Fibroblast of villous mesenchyme (primary cell): ENCODE measurements at places on chromosomes 1 and 21. TPM values are rescaled to one million over a fixed set of nuclear protein-coding genes. Genes with fewer than 3 reads are reported as not detected.

- no peak for DNase-seq
These were observed 42.6 kb upstream of the RALGPS2 start for GRCh38 chr1:178682429-178682828.

GRCh38 chr1:15064217-15064929, 89.2 kb upstream of the TMEM51 start:
- DNase-seq = no peak

- no peak for DNase-seq
These were observed 77.5 kb upstream of the PLD5 start for GRCh38 chr1:242602001-242602400.

GRCh38 chr1:27136236-27136551, 18.7 kb downstream of the SLC9A1 start:
- DNase-seq = no peak

DNA sequence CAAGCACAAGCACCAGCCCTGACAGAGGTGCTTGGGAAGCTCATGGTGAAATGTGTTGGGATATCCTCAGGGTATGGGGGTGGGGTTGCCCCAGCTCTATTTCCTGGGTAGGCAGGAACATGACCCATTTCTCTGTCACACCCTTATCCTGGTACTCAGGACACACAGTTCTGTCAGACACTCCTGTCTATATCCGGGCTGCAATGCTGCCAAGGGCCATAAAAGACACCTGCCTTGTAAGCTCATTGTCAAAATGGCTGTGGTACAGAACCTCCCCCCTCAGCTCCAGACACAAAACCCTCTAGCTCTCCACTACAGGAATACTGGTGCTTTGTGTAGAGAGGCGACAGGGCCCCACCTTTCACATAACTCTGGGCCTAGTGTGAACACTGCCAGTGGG, 636.7 kb downstream of the PLA2G4A start:
- DNase-seq = no peak

DNA sequence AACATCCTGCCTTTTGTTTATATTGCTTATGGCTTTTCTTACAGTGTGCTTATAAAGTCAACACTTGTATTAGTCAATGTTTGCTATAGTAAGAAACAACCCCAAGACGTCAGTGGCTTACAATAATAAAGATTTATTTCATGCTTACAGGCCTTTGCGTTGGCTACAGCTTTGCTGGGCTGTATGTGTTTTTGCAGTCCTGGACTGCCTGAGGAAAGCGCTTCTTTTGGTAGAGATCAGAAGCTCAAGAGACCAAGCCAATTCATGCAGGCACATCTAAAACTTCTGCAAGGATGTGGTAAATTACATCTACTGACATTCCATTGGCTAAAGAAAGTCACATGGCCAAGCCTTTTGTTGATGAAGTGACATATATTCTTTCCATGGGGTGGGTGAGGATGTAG, 17.5 kb upstream of the PRKAA2 start:
- peak; percentile 51 for DNase-seq

GRCh38 chr1:113783254-113784103, 24.2 kb upstream of the PHTF1 start:
- DNase-seq = peak; percentile 35

DNA sequence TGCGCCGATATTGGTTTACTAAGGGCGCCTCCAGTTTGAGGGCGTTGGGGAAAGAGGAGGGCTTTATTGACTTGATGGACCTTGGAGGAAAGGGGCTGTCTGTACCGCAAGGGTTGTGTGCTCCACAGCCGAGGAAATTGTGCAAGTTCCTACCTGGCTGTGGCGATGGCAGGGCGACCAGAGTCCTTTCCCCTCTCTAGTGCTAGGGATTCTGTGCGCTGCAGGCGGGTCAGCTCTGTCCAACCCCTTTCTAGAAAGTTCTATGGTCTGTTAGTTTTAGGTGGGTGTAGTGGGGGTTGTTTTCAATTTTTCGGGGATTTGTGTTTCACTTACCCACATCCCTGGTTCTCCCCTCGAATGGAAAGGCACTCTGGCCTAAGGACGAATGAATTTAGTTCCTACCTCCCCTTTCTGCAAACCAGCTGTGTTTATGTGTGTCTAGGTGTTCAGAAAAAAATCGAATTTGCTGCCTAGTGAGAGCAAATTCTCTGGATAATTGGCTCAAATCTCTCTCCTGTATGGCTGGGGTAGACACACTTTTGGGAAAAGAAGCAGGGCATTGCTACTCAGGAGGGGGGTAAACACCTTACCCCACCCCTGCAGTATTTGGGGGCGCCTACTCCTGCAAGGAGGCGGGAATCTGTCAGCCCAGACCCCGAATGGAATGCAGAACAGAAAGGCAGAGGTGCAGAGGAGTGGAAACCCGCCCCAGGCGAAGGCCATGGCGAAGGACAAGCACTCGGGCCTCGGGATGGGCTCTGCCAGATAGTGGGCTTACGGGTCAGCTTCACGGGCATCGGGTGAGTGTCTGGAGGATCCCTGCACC, 2.0 kb downstream of the DMBX1 start:
- no peak for DNase-seq

GRCh38 chr1:162629077-162629627, 3.1 kb upstream of the DDR2 start:
- DNase-seq = no peak

DNA sequence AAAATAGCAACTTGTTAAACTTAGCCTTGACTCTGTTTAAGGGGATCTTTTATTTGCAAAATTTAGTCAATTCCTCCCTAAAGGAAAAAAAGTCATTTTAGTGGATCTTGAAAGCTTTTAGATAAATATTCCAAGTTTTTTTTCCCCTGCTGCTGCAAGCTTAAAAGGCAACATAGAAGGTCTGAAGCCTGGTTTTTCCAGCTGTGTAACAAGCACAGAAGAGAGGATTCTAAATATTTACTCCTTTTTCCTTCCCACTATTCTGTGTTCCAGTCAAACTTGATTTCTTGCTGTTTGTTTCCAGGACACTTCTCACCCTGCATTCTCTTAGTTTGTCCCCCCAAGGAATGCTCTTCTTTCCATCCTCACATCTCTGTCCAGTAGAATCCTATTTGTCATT, 86.7 kb downstream of the NFIA start:
- no peak for DNase-seq

GRCh38 chr1:44757420-44757819, 17.8 kb downstream of the KIF2C start:
- no peak for DNase-seq

DNA sequence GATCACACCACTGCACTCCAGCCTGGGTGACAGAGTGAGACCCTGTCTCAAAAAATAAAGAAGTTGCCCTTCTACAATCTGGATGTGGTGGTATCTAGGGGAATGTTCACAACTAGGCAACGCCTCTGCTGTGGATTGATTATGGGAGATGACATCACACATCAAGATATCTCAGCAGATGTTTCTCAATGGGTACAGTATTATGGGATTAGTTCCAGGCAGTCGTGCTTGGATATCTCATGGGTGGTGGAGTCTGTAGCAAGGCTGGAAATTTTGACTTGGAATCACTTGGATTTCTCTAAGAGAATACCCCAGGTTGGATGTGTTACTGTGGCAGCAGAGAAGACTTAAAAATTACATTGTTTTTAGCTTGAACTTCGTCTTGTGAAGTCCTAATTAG, 7.7 kb downstream of the IFNAR2 start:
- DNase-seq = peak; percentile 40

- no peak for DNase-seq
These were observed 12.4 kb downstream of the LYST start for GRCh38 chr1:235854347-235854746.

GRCh38 chr1:154456631-154457030, 45.4 kb upstream of the TDRD10 start:
- DNase-seq = no peak

DNA sequence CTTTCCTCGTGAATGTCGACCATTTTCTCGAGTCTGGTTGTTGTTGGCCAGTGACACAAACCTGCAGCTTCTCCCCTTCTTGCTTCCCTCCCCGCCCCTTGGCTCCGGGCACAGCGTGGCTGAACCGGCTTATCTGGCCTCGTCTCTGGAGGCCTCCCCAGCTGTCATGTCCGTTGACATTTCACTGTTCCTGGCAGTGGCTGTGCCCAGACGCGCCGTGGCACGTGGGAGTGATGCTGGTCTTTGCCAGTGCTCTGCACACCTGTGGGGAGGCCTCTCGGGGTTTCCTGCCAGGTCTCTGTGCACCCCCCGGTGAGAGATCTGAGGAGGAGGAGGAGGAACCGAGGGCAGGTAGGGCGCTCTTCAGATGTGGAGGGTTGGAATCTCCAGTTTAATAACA, 23.7 kb downstream of the SKI start:
- no peak for DNase-seq

GRCh38 chr21:35273333-35273732, 224.2 kb upstream of the RUNX1 start:
- no peak for DNase-seq

DNA sequence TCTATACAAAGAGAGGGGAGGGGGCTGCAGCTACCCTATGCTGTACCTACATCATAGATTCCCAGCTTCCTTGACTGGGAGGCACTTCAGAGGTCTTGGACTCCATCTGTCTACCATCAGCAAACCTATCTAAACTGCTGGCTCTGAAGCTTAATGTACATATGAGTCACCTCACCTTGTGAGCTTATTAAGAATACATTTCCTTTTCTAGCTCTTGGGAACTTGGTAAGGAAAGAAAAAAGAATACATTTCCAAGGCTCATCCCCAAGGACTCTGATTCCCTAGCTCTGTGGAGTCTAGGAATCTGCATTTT, 50.0 kb upstream of the PRELP start:
- peak; percentile 32 for DNase-seq

DNA sequence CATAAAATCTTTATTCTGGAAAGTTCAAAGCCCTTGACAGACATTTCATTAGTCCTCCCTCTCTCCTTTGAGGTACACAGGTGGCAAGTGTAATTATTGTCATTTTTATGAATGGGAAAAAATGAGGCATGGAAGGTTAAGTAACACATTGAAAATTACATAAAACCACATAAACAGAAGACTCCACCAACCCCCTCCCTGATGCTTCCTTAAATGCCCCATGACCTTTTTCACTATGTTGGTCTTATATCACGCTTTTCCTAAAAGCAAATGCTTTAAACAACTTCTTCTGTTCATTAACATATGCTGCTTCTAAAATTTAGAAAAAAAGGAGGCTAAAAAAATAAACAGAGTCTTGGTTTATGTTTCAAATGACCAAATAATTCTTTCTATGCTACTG, 648.4 kb downstream of the PTPRC start:
- DNase-seq = no peak

DNA sequence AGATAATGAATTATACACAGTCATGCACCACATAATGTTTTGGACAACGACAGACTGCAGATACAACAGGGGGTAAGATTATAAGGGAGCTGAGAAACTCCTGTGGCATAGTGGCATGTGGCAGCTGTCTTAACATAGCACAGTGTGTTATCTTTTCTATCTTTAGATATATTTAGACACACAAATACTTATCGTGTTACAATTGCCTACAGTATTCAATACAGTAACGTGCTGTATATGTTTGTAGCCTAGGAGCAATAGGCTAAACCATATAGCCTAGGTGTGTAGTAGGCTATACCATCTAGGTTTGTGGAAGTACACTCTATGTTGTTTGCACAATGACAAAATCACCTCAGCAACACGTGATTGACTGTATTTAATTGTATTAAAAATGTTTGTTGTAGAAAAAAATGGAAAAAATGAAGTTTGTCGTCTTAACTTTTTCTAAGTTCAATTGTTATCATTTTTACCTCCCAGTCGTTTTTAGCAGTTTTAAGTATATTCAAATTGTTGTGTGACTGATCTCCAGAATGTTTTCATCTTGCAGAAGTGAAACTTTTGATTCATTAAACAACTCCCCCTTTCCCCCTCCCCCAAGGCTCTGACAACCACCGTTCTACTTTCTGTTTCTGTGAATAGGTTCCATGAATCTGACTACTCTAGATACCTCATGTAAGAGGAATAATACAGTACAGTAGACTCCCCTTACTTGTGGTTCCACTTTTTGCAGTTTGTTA, 351.0 kb upstream of the B3GALT2 start:
- DNase-seq = no peak

- DNase-seq = no peak
These were observed 17.4 kb upstream of the BCAR3 start for GRCh38 chr1:93699049-93699384.

DNA sequence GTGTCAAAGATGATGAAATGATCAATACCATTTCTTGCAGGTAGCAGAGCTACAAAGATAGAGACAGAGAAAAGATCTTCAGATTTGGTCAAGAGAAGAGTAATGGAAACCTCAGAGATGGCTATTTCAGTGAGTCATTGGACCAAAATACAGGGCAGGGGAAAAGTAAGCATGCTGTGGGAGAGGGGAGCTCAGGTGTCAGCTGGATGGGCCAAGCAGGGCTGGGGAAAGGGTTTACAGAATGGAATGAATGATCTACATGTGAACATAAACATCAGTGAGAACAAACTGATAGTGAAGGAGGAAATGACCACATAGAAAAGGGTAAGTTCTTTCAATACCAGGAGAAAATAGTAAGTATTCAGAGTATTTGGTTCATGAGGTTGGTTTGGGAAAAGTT, 61.4 kb upstream of the CNN3 start:
- DNase-seq = peak; percentile 61

- no peak for DNase-seq
These were observed 18.0 kb downstream of the CD247 start for GRCh38 chr1:167500283-167500860.

DNA sequence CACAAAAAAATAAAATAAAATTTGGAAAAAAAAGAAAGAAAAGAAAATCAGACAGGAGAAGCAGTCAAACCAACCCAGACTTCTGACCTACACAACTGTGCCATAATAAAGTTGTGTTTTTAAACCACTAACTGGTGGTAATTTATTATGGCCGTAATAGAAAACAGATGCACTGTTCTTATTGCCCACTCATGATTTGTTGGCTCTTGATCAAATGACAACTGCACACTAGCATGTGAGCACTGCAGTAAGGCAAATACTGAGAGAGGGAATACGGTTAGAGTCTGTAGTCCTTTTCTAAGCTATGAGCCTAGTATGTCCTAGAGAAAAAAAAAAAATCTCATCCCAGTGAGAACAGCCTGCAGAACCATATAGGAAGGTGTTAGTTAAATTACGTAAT, 61.2 kb upstream of the TNR start:
- no peak for DNase-seq

DNA sequence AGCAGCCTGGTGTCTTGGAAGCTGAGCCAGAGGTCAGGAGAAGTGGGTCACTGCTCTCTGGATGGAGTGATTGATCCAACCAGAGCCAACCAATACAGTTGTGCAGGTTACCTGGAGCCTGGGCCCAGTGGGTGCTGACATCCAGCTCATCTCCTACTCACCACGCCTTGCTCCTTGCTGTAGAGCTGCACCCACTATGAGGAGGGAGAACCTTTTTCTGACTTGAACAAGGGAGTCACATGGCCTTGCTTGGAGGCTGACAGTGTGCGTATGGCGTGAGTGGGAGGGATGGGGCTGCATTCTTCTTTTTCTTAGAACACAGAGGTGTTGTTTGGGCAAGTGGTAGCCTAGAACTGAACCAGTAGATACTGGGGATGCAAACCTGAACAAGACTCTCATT, 201.1 kb upstream of the LMO4 start:
- no peak for DNase-seq

Gene RGS1
- total RNA-seq = 0.32 TPM in 1 of 2 replicates, not detected in the other

Gene RGS4
- total RNA-seq = 63.9 and 78.0 TPM in 2 replicates

Gene ZNF593OS
- total RNA-seq = 0.32 TPM in 1 of 2 replicates, not detected in the other

Gene OR14K1
- total RNA-seq = not detected in 2 replicates

Gene NCF2
- total RNA-seq = 1.6 TPM in 1 of 2 replicates, not detected in the other

Gene ZNF593
- 20.3 and 26.4 TPM in 2 replicates for total RNA-seq

Gene FMOD
- 0.64 and 0.86 TPM in 2 replicates for total RNA-seq

Gene AADACL4
- 0.43 TPM in 1 of 2 replicates, not detected in the other for total RNA-seq

Gene FCRL6
- total RNA-seq = not detected in 2 replicates

Gene RNU1-3
- total RNA-seq = under 0.01 TPM in 1 of 2 replicates, not detected in the other

Gene TMEM69
- total RNA-seq = 6.9 and 10.0 TPM in 2 replicates

Gene NMNAT2
- total RNA-seq = 1.3 and 3.9 TPM in 2 replicates

Gene FAM163A
- total RNA-seq = under 0.01 TPM in 2 replicates

Gene COA6
- 20.3 and 22.0 TPM in 2 replicates for total RNA-seq

Gene SGIP1
- total RNA-seq = 98.9 and 180 TPM in 2 replicates

Gene KCNJ9
- total RNA-seq = not detected in 2 replicates
